ENCODE measurements at places on chromosomes 1 and 21.
A peak's percentile ranks its signal among the peaks of the same experiment; 100 is the strongest.

DNA sequence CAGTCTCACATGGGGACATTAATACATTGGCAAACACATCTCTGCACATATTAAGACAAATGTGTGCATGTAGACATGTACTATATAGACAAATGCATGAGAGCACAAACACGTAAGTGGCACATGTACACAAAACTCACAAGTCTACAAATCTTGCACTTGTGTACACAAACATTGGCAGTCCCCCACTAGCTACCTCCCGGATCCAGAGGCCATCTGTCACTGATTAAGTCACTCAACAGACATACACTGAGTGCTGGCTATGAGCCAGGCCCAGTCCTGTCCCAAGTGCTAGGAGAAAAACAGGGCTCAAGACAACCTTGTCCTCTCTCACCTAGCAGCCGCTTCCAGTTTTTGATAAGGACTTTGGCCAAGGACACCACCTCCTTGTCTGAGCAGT lies 7.0 kb downstream of the TCEA3 start:
- no peak for DNase-seq

DNA sequence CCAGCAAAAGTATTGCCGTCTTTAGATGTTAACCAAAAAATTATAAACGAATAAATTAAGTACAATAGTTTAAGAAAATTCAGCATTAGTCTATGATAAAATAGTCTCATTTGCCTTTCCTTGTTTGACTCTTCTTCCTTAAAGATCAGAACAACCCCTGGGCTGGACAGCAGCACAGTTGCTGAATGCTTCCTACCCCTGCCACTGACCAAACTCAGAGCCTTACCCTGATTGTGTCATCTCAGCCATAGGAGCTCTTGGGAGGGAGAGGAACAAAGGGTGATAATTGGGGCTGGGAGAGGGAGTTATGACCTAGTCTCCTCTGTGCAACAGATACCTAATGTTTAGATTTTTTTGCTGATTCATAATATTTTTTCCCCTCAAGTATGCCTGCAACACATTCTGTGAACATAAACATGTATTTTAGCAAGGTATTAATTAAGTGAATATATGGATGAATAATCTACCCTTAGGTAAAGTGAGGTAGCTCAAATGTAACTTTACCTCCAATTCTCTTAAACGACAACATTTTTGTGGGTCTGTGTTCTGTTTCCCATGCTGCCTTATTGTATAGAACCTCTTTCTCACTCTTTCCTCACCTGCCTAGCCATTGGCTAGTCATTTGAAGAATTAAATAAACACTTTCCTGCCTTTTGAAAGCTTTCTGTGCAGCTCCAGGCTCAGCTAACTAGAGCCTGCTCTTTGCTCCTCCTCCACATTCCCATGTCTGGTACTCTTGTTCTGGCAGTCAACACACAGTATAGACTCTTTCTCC lies 46.1 kb downstream of the FGGY start:
- DNase-seq = no peak

GRCh38 chr1:71882226-71882625 lies 400.1 kb downstream of the NEGR1 start:
- peak; percentile 28 for DNase-seq

DNA sequence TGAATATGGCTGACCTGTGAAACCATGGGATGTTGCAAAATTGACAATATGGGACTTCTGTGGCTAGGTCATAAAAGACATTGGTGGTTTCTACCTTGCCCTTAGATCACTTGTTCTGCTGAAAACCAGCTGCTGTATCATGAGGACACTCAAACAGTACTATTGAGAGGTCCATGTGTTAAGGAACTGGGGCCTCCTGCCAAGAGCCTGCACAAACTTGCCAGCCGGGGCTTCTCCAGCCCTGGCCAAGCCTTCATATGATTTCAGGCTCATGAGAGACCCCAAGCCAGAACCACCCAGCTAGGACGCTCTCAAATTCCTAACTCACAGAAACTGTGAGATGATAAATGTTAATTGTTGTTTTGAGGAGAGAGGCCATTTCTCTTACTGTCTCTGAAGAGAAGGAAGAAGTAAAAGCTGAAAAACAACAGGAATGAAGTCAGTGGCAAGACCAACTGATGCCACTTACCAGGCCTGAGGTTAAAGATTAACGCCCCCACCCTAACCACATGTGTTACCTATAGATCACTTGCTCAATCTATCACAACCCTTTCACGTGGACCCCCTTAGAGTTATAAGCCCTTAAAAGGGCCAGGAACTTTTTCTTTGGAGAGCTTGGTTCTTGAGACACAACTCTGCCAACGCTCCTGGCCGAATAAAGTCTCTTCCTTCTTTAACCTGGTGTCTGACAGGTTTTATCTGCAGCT lies 3.9 kb upstream of the PITHD1 start:
- no peak for DNase-seq

DNA sequence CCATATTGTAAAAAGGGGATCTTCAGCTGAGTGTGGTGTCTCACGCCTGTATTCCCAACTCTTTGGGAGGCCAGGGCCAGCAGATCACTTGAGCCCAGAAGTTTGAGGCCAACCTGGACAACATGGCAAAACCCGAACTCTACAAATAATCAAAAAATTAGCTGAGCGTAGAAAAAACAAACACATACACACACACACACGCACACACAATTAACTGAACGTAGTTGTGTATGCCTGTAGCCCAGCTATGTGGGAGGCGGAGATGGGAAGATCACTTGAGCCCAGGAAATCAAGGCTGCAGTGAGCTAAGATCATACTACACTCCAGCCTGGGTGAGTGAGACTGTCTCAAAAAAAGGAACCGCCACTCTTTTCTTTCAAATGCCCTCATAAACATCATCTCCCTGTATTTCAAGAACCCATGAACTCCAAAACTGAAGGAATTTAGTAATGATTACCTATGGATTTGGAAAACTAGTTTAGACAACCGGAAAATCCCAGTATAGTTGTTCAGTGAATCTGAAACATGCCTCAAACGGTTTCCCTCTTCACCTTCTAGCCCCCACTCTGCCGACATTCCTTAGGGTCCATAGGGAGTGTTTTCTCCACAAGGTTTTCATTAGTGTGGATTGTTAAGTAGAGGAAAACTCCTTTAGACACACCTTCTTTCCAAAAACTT lies 4.5 kb downstream of the TXNIP start:
- no peak for DNase-seq

GRCh38 chr1:44637702-44638411 lies 36.4 kb downstream of the TMEM53 start:
- DNase-seq = no peak

GRCh38 chr1:233675893-233676292 lies 62.0 kb downstream of the KCNK1 start:
- no peak for DNase-seq

DNA sequence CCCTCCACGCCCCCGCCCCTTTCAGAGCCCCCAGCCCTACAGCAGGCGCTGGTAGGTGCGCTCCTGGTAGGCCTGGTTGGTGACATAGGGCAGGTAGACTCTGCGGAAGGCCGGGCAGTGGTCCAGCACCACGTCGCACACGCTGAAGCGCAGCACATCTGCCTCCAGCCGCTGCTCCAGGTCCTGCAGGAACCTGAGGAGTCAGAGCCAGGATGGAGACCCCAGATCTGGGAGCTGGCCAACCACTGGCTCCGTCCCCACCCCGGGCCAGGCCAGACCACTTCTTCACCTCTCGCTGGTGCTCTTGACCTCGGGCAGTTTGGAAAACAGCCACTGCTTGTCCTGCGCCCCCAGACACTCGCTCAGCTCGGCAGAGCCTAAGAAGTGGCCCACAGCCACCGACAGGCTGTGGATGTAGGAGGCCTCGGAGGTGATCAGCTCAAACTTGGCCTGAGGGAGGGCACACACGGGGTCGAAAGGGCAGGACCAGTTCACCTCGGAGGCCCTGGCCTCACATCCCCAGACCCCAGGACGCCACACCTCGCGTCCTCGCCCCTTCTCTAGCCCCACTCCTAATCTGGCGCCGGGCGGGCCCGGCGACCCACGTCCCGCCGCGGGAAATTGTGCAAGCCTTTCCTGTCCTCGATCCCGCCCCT lies 6.4 kb downstream of the ARHGEF19 start:
- DNase-seq = no peak

DNA sequence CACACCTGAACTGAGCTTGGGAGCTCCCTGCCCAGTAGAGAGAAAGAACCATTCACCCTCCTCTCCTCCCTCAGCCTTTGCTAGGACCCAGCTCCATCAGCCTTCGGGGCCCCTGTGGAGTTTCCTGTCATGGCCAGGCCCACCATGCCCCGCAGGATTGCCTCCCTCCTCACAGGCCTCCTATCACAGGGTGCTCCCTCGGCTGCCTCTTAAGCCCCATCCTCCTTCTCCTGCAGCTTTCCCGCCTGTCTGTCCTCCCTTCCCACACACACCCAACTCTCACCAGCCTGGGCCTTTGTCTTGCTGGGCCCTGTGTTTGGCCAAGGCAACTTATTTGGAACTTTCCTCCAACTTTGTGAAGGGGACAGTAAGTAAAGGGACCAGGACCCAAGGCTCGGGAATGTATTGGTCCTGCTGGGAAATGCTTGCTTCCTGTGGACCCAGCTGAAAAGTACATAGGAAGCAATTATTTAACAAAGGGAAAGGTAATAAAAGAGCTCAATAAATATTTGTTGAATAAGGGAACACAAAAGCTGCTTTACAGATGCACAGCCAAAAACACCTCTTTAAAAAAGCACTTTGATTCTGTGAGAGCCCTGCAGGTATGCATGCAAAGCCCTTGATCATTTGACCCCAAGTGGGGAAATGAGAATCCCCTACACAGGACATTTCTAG lies 31.6 kb upstream of the TENT5C start:
- no peak for DNase-seq

DNA sequence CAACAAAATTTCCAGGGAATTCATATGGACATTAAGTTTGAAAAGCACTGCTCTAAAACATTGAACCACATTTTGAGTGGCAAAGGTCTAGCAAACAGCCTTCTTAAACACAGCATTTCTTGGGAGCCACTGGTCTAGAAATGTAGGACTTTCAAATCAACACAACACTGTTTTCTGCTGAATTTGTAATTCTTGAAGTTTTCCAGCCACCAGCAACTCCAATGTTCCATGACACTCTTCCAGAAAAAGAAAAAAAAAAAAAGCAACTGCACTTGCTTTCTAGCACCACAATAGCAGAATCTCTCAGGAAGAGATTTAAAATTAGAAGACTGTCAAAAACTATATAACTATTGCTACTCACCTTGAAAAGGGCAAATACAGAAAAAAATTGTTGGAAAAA lies 4.5 kb downstream of the SYDE2 start:
- DNase-seq = no peak

- DNase-seq = no peak
These were observed 24.0 kb downstream of the NSUN4 start for GRCh38 chr1:46364612-46365011.

DNA sequence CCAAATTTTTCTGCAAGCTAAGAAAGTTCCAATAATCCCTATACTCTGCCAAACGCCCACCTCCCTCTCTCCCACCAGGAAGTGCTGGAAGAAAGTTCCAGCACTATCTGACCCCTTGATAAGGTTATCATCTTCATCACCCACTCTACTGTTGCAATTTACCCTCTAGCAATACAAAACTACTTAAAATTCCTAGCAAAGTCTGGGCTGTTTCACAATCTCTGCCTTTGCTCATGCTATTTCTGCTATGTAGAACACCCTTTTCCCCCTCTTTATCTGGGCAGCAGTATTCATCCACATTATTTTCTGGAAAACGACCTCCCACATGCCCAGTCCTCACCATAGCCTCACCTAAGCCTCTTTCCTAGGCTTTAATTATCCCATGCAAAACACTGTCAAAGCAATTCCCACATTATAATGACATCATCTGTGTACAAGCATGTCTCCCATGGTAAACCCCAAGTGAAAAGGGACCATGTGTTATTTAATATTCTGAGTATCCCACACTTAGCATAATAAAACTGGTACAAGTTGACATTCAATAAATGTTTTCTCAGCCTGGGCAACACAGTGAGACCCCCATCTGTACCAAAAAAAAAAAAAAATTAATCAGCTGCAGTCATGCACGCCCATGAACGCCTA lies 12.0 kb downstream of the F11R start:
- DNase-seq = peak; percentile 30

DNA sequence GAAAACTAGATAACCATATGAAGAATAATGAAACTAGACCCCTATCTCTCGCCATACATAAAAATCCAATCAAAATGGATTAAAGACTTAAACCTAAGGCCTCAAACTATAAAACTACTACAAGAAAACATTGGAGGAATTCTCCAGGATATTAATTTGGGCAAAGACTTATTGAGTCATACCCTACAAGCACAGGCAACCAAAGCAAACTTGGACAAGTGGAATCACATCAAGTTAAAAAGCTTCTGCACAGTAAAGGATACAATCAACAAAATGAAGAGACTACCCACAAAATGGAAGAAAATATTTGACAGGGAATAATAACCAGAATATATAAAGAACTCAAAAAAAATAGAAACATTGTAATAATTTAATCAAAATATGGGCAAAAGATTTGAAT lies 505.4 kb downstream of the KCNT2 start:
- DNase-seq = no peak

DNA sequence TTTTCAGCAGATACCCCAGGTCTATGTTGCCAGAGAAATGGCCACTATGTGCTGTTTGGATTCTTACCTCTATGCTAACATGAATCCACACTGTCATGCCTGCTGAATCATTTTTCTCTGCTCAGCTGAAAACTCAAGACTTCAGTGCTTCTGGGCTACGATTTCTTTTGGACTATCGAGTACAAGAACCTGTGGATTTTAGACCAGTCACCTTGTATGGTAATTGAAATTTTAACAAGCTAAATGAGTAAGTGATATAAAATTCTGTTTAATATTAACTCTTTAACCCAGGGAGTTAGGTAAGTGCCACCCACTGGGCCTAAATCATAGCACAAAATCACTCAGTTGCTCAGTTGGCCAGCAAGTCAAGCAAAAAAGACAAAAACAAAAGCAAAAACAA lies 35.8 kb downstream of the LHX8 start:
- DNase-seq = no peak

GRCh38 chr1:112767646-112768045 lies 52.5 kb upstream of the PPM1J start:
- DNase-seq = no peak
